Thoracic aorta (tissue), 2 donors: ENCODE measurements at places on chromosomes 16 and 17.

GRCh38 chr16:72924927-72925630 is 122.8 kb downstream of the ZFHX3 start:
- DNase-seq, result no peak

DNA sequence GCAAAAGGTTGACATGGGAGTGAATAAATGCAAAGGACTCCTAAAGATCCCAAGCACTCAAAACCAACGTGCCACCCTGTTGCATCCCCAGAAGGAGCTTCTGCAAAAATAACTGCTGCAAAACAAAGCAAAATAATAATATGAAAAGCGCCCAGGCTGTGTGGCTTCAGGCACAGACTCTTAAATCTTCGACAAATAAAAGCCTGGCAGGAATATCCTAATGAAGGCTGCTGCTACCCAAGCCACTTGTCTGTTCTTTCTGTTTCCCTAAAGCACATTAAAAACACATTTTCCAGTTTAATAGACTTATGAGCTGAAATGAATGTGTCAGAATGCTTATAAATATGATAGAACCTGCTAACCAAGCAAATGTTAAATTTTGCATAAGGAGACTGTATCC is 154.0 kb downstream of the SLC39A11 start:
- DNase-seq, result no peak

GRCh38 chr17:28065706-28066105 is 23.2 kb downstream of the NLK start:
- no peak for DNase-seq

GRCh38 chr16:15808071-15808470 is 48.8 kb downstream of the MYH11 start:
- no peak for DNase-seq

DNA sequence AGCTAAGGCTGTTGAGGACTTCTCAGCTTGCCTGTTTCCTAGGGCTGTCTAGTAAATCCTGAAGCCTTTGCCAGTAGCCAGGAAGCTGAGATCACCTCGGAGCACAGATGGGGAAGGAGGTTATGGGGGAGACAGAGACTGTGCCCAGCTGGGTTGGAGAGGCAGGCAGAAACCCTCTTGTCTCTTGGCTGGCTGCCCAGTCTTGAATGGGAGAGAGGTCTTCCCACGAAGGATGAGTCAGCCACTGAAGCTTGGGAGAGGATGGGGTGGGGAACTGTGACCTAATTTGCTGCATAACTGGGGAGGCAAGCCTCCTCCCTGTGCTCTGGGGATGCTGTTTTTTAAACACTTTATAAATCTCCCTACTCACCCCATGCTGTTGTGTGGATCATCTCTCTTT is 69.8 kb downstream of the SHISA9 start:
- DNase-seq, result no peak

DNA sequence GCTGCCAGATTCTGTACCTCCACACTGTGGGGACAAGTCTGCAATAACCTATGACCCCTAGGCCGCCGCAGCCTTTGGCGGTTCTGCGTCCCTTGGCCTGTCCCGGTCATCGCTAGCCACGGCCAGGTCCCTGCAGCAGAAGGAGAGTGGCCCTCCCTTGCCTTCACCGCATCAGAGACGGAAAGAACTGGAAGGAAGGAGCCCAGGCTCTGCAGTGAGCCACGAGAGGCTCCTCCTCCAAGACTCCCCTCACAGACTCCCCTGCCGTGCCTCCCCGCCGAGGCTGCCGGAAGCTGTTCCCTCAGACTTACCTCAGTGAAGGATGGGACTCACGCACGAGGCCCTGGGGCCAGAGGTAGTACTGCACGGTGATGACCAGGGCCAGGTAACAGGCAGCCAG is 11.0 kb downstream of the SLC38A8 start:
- no peak for DNase-seq

GRCh38 chr17:70169709-70170597 is 621 bp downstream of the KCNJ2 start:
- no peak for DNase-seq

- no peak for DNase-seq
Observed at GRCh38 chr17:46783031-46783593, 35.4 kb downstream of the WNT3 start.

- DNase-seq, result no peak
Observed at GRCh38 chr17:6862825-6863224, 31.3 kb upstream of the TEKT1 start.

GRCh38 chr17:11109106-11109505 is 131.9 kb upstream of the SHISA6 start:
- no peak for DNase-seq

- no peak for DNase-seq
Observed at GRCh38 chr17:45311760-45312476, 4.9 kb downstream of the MAP3K14 start.

- no peak for DNase-seq
Observed at GRCh38 chr16:118857-119256, 19.6 kb downstream of the NPRL3 start.

DNA sequence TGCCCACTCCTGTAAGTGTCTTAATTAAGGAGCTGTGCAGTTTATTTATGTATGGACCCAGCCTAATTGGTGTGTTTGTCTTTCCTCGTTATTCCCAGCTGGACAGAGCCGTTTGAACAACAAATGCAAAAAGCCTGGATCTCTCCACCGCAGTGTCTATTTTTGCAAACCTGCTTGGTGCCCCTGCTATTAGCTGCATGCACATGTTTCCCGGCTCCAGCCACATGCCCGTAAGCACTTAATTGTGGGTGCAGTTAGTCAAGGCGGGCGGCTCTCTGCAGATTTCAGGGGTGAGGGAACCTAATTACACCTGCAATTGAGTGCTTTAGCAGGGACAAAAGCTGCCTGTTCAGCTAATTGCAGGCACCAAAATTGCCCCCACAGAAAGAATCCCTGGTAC is 74.0 kb upstream of the GSE1 start:
- DNase-seq, result no peak

- no peak for DNase-seq
Observed at GRCh38 chr17:74671031-74671771, 41.5 kb downstream of the CD300LF start.

DNA sequence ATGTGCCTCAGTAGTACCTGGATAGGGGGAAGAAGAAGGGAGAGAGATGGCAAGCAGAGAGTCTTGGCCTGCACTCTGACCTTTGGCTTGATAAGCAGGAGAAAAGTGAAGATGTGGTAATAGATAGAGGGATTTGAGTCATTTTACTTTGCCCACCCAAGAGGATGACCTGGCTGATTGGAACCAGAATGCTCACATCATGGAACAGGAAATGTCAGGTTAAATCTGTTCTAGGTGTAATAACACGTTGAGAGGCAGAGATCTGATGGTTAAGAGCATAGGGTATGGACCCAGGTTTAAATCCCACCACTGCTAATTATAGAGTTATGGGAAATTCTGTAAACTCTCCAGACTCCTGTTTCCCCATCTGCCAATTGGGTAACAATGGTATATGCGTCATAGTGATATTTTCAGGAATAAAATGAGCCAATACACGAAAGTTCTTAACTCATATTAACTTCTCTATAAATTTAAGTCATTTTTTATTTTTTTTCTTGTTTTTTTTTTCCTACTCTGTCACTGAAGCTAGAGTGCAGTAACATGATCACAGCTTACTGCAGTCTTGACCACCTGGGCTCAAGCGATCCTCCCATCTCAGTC is 8.1 kb upstream of the CCL18 start:
- no peak for DNase-seq

DNA sequence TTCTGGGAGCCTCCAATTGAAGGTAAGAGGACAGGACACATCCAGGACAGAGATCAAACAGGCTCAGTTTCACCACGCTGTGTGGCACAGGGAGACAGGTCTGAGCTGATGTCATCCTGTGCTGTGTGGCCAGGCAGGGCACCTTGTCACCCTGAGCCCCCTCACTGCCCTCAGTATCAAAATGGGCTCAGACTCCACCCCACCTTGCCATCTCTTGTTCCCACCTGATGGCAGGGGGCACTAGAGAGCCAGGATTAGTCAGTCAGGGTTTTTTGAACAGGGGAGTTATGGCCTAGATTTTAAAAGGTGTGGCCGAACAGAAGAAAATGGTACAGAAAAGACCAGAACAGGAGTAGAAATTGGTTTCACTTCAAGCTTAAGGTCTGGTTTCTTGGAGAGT is 2.6 kb downstream of the KAT2A start:
- DNase-seq, result no peak

DNA sequence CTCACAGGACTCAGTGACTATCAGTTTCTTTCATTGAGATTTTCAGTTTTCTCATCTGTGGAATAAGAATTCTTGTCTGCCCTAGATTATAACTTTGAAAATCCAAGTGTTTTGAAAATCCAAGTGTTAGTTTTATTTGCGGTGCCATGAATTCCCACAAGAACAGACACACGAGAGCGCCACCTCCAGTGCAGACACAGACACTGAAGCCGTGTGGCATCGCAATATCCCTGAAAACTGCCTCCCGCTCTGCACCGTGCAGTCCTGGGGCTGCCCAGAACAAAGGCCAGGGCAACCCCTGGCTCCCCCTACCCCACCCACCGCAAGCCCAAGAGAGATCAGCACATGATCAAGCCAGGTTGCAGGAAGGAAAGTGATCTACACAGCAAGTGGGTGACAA is 229.5 kb upstream of the ASIC2 start:
- no peak for DNase-seq

- no peak for DNase-seq
Observed at GRCh38 chr17:73586921-73587602, 57.2 kb downstream of the SDK2 start.

GRCh38 chr16:78606545-78606944 is 507.1 kb downstream of the WWOX start:
- DNase-seq, result no peak

DNA sequence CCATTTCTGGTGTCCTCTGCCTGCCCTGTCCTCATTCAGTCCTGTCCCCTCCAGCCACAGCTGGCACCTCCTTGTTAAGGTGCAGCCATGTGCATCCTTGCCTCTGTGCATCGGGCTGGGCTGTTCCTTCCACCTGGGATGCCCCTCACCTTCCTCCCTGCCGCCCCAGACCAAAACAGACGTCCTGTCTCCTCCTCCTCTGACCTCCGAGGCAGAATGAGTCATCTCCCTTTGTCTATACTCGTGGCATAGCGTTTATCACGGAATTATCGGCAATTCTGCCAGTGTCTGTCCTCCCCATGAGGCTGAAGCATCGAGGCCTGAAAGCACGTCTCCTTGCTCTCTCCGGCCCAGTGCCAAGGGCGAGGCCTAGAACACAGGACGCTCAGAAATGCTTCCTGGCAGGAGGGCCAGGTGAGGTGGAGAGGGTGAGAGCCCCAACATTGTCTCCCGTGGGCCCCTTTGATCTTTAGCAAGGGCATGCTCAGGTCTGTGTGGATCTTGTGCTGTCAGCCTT is 4.6 kb downstream of the RAI1 start:
- DNase-seq, result no peak

GRCh38 chr16:21084631-21085225 is 65.9 kb downstream of the DNAH3 start:
- DNase-seq, result no peak

- no peak for DNase-seq
Observed at GRCh38 chr16:12519986-12520385, 283.7 kb downstream of the CPPED1 start.

GRCh38 chr17:81494626-81495377 is 17.8 kb downstream of the ACTG1 start:
- DNase-seq, result no peak

GRCh38 chr17:80647746-80648145 is 103.1 kb downstream of the RPTOR start:
- no peak for DNase-seq

DNA sequence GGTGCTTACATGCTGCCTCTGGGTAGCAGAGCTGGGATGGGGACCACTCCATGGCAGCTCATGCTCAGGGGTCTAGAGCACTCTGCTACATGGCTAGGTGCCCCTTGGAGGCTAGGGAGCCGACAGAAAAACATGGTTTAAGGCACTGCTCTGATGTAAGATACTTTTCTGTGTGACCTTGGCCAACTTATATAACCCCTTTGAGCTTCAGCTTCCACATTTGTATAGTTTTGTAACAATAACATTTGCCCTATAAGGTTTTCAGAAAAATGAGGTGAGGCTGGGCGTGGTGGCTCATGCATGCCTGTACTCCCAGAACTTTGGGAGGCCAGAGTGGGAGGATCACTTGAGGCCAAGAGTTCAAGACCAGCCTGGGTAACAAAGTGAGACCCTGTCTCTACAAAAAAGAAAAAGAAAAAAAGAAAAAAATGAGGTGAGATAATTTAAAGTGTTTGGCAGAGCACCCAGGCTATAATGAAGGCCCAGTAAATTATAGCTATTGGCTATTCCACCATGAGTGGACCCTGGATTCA is 3.2 kb downstream of the CES4A start:
- no peak for DNase-seq

DNA sequence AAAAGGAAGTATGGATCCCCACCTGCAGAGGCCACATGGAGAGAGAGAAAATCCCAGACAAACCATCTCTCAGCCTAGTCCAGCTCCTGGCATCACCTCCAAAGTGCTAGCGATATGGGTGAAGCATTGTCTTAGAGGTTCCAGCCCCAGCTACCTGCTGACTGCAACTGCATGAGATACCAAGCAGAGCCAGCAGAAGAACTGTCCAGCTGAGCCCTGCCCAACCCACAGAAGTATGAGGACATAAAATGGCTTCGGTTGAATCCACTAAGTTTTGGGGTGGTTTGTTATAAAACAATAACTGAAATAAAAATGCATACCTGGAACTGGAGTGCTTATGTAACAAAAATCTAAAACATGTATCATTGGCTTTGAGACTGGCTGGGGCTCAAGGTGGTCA is 20.4 kb upstream of the SLFN5 start:
- no peak for DNase-seq

GRCh38 chr16:19861133-19861532 is 23.5 kb downstream of the GPRC5B start:
- no peak for DNase-seq

- DNase-seq, result no peak
Observed at GRCh38 chr16:66274335-66275110, 92.0 kb upstream of the CDH5 start.

- DNase-seq, result no peak
Observed at GRCh38 chr17:5135726-5136579, 20.1 kb downstream of the USP6 start.

DNA sequence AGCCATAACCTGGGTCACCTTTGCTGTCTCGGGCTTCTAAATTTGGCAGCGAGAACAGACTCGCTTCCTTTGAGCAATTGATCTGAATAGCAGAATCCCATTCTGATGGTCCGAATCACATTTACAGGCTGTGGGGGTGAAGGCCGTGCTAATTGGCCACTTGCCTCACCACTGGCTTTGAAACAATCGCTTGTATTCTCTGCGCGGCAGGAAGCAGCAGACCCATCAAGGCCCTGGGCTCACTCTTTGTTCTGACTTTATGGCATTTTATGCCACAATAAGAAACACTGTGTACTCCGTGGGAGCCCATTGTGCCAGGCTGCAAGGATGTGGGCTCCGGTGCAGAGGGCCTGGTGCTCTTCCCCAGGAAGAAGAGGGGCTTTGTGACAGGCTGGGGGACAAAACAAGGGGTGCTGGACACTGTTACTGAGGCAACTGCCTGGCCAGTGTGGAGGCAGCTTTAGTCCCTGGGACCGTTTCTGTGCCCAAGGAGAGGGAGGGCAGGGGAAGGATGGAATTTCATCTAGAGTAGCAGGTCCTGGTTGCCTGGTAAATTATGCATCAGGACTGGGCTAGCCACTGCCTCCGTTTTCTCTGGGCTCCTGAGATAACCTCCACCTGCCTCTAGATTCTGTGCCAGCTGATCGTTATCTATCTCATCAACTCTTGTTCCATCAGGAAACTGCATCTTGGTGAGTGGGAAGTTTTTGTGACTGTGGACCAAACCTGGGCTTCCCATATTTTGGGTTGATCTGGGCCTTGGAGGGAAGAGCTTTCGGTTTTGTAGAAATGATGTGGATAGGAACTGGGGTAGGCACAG is 78.5 kb downstream of the MRC2 start:
- DNase-seq, result no peak

GRCh38 chr17:20992987-20993862 is 49.6 kb downstream of the USP22 start:
- no peak for DNase-seq
